NAMALWA (cell line): ENCODE measurements at places on chromosomes 6 and 20.

GRCh38 chr6:125094563-125094962 is 59.0 kb upstream of the TPD52L1 start:
- no peak for DNase-seq

DNA sequence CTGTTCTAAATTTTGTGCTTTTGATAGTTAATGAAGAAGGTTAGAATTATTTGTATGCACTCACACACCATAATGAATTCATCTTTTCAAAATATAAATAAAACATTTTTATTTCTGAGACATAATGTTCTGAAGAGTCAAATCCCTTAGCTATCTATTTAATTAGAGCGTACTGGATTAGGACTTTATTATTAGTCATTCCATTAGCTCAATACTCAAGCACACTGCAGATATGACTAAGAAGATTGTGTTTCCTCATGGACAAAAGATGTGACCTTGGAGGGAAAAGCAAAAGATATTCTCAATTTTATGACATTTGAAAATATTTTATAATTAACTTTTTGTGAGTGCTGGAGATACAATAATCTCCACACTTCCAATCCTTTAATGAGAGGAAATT is 666.4 kb downstream of the CD109 start:
- DNase-seq, result no peak

DNA sequence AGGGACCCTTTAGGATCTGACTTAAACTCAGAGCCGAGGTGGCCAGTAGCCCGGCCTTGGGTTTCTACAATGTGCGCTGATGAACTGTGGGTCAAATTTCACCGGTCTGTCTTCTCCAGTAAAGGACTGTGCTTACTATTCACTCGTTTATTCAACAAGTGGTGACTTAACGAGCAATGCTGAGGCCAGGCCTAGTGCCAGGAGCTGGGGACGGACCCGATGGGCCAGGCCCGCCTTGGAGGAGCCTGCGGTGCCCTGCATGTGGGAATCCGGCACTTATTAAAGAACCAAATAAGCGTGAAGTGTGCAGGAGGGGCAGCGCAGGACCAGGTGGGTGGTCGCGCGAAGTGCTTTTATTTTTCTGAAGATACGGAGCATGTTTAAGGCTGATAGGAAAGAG is 24.0 kb downstream of the CTCFL start:
- no peak for DNase-seq

- DNase-seq, result no peak
Measured at GRCh38 chr6:170268216-170269129, 22.4 kb downstream of the DLL1 start.

DNA sequence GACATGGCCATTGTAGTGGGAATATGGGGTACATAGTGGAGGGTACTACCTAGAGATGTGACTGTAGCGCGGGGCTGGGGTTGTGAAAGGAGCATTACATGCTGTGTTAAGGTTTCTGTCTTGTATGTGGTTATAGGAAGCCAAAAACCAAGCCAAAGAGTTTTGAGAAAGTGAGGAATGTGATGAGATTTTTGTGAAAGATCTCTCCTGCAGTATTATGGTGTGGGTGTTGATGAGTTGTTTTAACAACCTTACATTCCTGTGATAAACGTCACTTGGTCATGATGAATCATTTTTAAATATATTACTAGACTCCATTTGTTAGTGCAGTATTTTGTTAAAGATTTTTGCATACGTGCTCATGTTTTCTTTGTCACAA is 48.9 kb downstream of the ZFAND3 start:
- DNase-seq, result no peak

GRCh38 chr6:170128811-170129681 is 161.8 kb downstream of the DLL1 start:
- DNase-seq, result no peak
